ENCODE measurements at places on chromosomes 6 and 20.

DNA sequence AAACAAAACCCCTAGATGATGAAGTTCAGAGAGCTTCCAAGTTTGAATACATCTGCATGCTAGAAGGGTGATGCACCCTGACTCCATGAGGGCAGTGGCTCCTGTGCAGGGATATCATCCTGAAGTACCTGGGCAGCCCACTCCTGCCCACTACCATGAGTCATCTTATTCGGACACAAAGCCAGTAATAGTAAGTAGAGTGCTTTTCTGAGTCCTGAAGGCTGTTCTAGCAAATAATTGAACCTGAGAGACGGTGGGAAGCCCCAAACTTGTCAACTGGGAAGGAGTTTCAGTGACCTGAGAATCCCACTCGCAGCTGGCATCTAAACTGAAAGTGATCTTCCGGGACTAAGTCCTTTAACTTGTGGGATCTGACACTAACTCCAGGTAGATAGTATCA, 152.9 kb upstream of the COL21A1 start:
- no peak for DNase-seq

DNA sequence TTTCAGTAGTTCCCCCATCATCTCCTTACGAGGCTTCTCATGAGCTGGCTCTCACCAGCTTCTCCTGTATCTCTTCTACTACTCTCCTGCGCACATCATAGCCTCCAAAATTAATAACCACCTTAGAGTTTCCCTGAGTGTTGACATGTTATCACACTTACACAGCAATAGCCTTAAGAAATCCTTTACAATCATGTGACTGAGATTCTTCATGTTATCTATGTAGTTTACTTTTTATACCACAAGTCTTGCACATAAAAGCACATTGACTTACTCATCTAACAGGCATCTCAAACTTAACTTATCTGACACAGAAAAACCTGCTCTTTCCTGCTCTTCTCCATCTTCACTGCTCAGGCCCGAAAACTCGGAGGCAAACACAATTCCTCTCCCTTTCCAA, 103.7 kb upstream of the TAB2 start:
- DNase-seq, result peak; percentile 48

DNA sequence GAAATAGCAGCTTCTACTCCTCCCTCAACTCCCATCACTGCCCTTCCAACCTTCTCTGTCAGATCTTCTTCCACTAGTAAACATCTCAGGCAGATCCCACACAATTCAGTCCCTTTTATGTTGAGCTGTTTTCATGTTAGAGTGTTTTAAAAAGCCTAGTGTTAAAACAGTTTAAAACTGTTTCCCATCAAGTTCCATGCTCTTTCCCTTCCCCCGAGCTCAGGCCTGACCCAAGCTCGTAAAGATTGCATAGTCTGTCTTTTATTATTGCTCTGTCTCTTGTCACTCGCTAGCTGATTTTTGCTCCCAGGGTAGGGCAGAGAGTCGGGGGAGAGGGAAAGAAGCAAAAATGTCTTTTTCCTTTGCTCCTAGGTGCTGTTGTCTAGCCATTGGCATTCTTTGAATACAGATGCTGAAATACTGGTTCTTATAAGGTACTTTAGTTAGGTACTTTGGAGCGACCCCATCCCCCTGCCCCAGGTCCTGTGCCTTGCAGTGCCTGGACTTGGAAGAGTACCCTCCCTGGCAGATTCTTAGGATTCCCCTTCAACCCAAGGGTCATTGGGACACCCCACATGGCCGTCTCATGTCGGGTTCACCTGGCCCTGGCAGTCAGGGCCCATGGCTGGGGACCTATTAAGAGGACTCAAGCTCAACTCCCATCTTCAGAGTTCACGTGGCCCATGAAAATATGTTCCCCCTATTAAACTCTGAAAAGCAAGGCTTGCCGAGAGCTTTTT, 101.2 kb upstream of the ARMC2 start:
- DNase-seq, result no peak

DNA sequence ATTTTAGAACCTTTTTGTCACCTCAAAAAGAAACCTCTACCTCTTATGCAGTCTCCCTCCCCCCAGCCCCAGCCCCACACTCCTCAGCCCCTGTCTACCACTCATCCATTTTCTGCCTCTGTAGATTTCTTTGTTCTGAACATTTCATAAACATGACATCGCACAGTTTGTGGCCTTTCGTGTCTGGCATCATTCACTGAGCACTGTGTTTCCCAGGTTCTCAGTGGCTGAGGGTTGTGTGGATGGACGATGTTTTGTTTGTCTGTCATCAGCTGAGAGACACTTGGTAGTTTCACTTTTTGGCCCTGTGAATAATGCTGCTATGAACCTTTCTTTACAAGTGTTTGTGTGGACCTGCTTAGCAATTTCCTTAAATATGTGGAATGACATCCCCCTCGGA, 64.5 kb downstream of the FAM120B start:
- DNase-seq, result no peak

DNA sequence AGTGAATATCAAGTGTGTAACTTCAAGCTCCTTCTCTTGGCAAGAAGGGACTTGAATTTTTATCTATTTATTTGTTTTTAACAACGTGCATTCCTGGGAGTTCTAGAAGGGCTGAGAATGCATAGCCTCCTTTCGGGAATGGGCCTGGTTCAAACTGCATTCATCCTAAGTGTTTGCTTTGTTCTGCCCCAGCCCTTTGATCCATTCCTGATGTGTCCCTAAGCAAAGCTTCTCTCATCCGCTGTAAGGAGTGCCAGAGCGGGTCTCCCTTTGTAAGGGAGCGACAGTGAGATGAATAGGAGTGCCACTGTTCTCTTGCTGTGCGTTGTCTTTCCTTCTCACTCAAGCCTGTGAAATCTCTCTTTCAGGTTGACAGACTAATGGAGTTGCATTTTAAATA, 61.0 kb upstream of the VSTM2L start:
- DNase-seq, result no peak

DNA sequence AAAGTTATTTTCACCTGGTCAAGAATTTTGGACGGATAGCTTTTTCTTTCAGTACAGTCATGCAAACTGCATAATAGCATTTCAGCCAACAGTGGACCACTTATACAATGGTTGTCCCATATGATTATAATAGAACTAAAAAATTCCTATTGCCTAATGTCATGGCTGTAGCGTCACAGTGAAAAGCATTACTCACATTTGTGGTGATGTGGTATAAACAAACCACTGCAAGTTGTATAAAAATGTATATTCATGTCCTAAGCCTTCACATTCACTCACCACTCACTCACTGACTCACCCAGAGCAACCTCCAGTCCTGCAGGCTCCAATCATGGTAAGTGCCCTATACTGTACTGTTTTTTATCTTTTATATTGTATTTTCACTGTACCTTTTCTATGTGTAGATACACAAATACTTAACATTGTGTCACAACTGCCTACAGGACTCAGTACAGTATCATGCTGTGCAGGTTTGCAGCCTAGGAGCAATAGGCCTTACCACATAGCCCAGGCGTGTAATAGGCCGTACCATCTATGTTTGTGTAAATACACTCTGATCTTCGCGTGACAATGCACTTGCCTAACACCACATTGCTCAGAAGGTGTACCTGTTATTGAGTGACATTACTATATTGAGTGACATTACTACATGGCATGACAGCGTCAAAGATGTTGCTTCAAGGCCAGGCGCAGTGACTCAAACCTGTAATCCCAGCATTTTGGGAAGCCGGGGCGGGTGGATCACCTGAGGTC, 17.9 kb downstream of the ABHD12 start:
- peak; percentile 80 for DNase-seq

DNA sequence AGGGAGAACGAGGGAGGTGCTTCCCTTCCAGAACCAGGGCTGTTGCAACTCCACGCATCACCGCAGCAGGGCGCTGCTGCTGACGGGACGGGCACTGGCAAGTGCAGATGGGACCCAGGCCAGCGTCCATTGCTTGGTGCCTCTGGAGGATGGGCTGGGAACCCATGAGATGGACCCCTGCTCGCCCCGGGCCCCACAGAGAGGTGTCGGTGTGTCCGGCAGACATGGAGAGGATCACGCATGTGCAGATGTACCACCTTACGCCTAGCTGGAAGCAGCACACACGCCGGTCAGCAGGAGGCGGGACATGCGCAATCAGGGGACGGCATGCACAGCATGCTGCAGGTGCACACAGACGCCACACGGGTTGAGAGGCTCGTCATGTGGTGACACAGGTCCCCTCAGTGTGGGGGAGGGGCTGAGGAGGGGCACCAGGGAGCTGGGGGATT, 5.7 kb downstream of the CABLES2 start:
- DNase-seq, result no peak

- no peak for DNase-seq
These were observed 5.3 kb upstream of the CGA start for GRCh38 chr6:87100216-87100615.

DNA sequence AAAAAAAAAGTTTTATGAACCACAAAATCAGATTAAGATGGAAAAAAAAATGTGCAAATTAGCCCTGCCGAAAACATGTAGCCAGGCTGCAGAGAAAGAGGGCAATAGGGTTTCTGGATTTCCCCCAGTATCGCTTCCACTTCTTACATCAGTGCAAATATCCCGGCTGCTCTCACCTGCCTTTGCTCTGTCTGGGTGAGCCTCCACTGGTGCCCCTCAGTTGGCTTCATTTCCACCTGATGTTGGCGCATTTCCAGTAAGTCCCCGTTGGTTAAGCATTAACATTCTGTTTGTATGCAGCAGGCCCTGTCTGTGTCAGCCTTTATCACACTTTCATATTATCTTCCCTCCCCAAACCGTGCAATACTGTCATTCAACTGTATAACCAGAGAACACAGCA, 215.1 kb downstream of the CBLN4 start:
- DNase-seq, result no peak

DNA sequence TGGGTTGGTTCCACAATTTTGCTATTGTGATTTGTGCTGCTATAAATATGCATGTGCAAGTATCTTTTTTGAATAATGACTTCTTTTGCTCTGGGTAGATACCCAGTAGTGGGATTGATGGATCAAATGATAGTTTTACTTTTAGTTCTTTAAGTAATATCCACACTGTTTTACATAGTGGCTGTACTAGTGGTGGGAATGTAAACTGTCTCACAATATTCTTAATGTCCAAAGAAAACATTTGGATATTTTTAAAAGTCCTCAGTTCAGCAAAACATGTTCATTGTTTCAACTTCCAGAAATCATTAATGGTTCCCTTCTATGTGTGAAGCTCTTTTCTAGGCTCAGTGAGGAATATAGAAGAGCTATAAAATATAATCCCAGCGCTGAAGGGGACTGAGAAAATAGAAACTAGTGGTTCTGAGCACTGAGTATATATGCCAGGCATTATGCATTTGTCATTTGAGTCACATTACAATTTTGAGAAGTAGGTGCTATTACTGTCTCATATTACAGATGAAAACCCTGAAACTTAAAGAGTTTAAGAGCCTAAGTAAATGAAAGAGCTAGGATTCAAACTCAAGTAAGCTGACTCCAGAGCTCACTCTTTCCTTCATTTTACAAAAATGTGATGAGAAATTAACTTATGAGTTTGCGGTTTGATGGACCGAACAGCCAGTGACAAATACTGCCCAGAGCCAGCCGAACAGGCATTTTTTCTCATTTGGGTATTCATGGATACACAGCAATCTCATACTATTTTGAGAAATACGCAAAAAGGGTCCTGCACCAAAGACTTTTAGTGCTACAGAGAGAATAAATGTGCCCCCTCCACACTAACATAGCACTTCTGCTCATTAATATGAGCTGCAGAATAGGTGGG, 250.1 kb downstream of the TBX18 start:
- no peak for DNase-seq

DNA sequence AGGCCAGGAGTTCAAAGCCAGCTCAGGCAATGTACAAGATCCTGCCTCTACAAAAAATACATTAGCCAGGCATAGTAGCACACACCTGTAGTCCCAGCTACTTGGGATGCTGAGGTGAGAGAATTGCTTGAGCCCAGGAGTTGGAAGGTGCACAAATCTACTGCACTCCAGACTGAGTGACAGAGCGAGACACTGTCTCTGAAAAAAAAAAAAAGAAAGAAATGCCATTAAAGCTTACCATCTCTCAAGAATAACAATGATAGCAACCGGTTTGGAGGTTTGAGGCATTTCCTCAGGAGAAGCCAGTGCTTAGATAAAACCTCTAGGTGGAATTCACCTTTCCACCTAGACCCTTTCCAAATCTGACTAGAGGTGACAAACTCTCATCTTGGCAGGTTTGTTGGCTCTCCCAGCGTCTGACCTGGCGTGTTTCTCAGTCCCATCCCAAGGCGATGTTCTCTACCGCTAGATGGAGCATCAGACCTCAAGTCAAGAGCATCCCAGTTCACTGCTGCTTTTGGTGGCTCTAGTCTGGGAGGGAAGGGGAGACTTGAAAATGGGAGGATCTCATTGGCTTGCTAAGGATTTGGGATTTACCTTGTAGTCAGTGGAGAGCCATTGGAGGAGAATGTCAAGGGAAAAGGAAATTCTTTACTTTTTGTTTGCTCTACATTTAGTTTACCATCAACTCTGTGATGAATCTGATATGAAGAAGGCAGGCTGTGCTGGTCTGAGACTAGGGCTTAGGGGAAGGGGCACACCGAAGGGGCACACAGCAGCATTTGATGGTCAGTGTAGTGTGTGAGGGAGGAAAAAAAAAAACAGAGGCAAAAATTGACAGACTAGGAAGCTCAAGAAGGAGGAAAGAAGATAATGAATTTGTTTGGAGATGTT, 67.9 kb downstream of the NCOA7 start:
- peak; percentile 70 for DNase-seq

- DNase-seq, result no peak
These were observed 42.7 kb downstream of the TFEB start for GRCh38 chr6:41692730-41693129.

- no peak for DNase-seq
These were observed 80.1 kb downstream of the DLL1 start for GRCh38 chr6:170210651-170211403.

GRCh38 chr6:98894810-98895209, 52.9 kb downstream of the FBXL4 start:
- peak; percentile 22 for DNase-seq

DNA sequence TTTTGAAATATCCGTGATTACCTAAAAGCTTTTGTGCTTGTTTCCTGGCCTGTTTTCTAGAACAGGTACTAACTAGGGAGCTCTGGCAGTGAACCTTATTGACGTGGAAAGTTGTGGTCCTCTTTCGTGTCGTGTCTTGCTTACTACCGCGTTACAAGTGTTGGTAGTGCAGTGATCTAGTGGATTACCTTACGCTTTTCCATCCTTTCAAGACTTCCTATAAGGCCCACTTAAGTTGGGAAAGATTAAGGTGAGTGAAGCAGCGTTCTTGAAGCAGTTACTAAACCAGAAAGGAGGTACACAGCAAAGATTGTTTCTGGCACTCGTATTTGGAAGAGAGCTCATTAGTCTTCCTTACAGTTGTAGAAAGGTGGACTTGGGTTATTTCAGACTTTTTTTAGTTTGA, 1.9 kb downstream of the PNRC1 start:
- DNase-seq, result peak; percentile 70

GRCh38 chr6:7909323-7910276, 988 bp downstream of the TXNDC5 start:
- peak; percentile 26 for DNase-seq

Measured in fibroblast of the aortic adventitia (primary cell).